ENCODE measurements at places on chromosomes 2 and 18.

- DNase-seq, result no peak
These were observed 4.4 kb upstream of the SAG start for GRCh38 chr2:233303252-233303651.

GRCh38 chr2:226475650-226476049, 324.0 kb downstream of the IRS1 start:
- DNase-seq, result no peak

- DNase-seq, result no peak
These were observed 274.3 kb upstream of the FBXO11 start for GRCh38 chr2:48180557-48180956.

DNA sequence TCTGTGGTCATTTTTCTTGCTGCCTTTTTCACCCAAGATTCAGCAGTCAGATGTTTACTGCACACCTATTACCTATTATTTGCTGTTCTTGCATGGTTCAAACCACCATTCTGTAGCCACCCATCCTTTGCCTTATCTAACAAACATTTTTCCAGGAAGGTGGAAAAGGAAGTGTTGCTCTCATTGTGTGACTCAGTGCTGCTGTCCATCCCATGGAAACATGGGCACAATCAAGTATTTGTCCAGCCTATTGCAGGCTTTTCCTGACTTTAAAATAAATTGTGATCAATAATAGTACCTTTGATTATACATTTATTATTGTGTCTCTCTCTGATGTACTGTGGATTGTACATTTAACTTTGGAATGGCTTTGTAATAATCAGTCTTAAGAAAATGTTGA, 53.2 kb downstream of the USP14 start:
- DNase-seq, result no peak

DNA sequence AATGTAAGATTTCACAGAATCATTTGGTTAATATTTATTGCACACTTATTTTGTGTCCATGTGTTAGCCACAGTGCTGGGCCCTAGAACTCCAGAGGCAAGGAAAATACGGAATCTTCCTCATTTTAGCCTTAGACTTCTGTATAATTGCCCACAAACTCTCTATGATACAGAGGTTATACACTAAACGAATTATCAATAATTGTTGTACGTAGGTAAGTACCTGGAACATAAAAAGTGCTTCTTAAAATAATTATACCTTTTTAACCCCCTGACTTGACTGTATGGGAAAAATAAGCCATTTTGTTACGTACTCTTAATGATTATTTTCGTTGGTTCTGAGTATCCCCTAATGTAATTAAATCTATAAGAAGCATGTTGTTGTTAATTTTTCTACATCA, 119.4 kb downstream of the ARHGAP15 start:
- DNase-seq, result no peak

GRCh38 chr2:130871843-130872740, 35.4 kb downstream of the ARHGEF4 start:
- DNase-seq, result no peak

DNA sequence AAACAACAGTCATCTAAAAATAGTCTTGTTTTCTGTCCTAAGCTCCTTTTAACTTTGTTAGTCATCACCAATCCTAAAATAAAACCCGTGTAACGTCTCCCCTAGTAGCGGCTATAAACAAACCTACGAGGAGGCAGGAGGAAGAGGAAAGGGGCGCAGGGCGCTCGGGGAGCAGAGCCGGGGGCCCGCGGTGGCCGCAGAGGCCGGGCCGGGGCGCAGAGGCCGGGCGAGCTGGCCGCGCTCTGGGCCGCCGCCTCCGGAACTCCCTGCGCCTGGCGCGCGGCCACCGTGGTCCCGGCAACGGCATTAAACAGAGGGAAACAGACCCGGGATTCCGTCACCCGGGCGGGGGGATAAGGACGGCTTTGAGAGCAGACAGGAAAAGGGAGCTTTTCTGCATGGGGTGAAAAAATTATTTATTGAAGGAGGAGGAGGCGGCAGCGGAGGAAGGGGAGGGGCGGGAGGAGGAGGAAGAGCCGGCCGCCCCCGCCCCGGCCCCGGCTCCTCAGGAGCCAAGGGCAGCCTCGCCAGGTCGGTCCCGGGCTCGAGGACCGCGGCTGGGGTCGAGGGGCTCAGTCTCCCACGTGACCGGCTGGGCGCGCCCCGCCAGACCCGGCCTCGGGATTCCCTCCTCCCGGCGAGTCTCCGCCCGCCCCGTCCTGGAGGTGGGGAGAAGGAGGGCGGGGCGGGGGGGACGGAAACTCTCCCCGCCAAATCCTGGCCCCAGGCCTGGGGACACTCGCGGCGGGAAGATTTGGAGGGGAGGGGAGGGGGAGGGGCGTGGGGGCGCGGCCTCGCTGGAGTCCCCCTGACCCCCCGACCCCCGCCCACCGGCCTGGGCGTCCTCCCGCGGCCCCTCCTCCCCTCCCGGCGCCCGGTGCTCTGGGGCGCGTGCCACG, 1.8 kb upstream of the NFATC1 start:
- no peak for DNase-seq

DNA sequence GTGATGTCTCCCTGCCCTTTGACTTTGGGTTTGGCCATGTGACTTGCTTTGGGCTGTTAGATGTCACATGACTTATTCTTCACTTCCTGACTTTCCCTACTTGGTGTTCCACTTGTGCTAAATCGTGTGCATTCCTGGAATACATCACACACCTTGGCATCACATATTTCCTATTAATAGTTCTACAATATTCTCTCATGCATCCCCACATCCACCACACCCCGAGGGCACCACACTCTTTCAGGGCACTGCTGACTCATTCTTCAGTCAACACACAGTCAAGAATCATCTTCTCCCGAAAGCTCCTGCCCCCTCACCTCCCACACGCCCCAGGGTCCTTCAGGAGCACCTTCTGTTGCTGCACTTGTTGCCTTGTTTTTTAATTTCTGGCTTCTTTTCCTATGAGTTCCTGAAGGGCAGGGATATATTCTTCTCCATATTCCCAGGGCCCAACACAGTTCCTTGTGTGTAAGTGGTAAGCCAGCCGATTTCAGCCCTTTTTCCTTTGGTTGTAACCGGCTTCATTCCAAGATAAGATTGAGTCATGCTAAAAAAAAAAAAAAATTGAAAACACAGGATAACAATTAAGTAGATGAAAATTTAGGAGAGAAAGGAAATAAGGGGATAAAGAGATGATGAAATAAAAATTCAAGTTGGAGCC, 341.4 kb downstream of the SLC4A3 start:
- DNase-seq, result no peak

DNA sequence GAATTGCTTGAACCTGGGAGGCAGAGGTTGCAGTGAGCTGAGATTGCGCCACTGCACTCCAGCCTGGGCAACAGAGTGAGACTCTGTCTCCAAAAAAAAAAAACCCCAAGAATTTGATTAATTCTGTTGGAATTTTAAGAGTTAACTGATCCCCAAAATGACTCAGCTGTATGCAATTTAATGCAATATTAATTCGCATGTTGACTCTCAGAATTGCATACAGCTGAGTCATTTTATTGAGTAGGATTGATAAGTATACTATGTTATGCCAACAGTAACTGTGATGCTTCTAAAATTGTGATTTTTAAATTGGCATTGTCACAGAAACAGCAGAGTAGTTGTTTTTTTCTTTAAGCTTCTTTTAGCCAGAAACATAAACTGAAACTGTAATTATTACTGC, 19.6 kb downstream of the MSH2 start:
- DNase-seq, result no peak

DNA sequence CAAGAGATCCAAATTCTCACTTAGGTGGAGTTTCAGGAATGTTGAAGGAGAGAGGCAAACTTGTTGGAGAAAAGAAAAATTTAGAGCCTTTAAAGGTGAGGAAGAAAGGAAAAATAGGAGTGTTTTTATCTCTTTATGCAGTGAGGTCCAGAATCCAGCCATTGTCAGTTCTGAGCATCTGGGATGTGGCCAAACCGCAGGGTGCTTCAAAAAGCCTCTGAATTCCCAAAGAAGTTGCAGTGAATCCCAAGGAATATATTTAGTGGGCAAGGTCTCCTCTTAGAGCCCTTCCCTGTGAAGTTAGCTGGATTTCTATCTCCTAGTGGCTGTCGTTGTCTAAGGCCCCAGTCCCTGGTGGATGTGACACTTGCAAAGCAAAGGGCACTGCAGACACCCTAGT, 51.2 kb downstream of the MTCL1 start:
- DNase-seq, result no peak

GRCh38 chr18:42444349-42444748, 489.3 kb downstream of the PIK3C3 start:
- no peak for DNase-seq

- no peak for DNase-seq
These were observed 507.8 kb downstream of the FBXO15 start for GRCh38 chr18:73639788-73640187.

- DNase-seq, result no peak
These were observed 105.2 kb downstream of the LYPD6B start for GRCh38 chr2:149143734-149144133.

- no peak for DNase-seq
These were observed 7.7 kb downstream of the DOK1 start for GRCh38 chr2:74562126-74562775.

Data from esophagus squamous epithelium (tissue), 5 donors.